ENCODE measurements at places on chromosomes 12 and 14.

GRCh38 chr12:46604684-46605083 is 221.1 kb downstream of the SLC38A4 start:
- no peak for DNase-seq

- DNase-seq: no peak
Observed at GRCh38 chr12:63018273-63018672, 83.3 kb upstream of the PPM1H start.

- no peak for DNase-seq
Observed at GRCh38 chr12:63752841-63753240, 26.9 kb upstream of the RXYLT1 start.

DNA sequence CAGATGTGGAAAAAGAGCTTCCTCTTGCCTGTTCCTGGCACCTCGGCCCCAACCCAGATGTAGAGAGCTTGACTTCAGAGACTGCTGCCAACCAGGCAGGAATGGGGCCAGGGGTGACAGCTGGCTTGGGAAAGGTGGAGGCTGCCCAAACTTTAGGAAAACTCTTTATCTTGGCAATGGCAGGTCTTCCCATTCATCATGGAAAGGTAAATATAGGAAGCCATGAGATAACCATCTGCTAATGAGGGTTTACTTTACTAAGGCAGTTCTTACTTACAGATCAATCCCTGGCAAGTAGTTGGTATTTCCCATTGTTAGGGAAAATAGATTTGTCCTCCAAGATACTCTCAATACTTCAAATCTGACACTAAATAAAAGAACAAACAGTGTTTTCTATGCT is 143.1 kb upstream of the NUDT4 start:
- no peak for DNase-seq

DNA sequence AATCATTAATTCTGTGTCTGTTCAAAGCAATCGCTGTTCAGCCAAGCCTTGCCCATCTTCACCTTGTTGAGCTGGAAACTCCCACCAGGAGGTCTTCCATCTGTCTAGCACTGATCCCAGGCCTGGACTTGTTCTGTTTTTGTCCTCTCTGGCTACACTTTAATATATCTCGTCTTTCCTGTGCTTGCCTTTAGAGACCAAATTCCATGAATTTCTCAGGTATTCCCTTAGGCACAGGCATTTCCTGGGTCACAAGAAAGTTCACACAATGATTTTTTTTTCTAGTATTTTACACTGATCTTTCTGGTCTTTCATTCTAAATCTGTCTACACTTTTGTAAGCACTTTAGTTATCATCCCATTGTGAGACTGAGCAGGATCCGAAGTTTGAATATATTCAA is 116.4 kb upstream of the CCND2 start:
- no peak for DNase-seq
